ENCODE measurements at places on chromosomes 6 and 20.

DNA sequence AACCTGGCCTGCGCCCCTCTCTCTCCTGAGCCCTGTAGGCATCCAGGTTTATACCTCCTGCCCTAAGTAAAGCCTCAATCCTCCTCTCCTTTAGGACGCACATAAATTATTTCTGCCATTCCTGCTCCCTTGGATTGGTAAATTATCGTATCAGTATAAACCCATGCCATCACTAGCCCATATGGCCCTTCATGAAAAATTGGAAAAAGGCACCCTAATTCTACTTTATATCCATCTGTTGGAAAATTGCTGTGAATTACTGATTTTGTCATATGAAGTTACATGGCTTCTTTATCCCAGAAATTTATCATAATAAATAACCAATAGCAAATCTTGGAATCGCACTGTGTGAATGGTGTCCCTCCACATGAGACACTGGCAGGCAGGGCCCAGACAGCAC lies 395.2 kb downstream of the PRKN start:
- no peak for DNase-seq

GRCh38 chr6:5314191-5314865 lies 53.0 kb downstream of the FARS2 start:
- DNase-seq = no peak

GRCh38 chr6:107331409-107332386 lies 127.7 kb downstream of the PDSS2 start:
- no peak for DNase-seq

DNA sequence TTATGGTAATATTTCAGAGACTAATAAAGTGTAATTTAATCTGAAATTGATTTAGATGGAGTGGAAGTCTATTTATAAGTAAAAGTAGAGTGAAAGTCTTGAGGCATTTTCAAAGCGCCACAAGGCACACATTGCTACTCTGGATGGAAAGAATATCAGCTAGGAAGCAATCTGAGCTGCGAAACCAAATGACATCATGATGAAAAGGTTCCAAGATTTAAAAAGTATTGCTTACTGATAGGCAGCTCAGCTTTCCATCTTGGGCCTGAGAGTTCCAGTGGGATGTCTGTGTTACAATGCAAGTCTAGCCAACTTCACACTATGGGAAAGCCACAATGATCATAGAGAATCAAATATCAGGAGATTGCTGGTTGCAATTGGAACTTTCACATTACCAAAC lies 126.9 kb upstream of the VGLL2 start:
- DNase-seq = no peak

- no peak for DNase-seq
Measured at GRCh38 chr6:95081949-95082348, 495.4 kb upstream of the MANEA start.

DNA sequence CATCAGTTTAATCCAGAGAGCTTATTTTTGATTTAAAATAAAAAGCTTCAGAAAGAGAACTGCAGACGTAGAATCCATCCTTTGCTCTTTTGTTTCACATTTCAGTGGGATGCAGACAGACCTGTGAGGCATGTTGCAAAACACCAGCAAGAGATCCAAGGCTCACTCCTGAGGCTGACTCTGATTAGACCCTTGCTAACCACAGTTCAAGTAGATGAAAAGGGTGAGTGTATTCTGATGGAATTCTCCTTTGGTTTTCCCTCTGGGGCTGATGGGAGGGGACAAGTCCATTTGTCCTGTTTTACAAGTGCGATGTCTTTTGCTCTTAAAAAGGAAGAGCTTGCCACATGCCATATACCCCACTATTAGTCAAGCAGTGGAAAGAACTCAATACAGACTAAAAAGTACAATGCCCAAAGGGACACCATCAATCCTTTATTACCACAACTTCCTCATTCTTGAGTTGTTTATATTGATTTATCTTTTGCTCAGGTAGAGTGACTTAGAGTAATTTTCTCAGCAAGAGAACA lies 772.7 kb downstream of the MAFB start:
- DNase-seq = no peak

GRCh38 chr6:37149745-37150144 lies 20.2 kb upstream of the PIM1 start:
- DNase-seq = no peak

- no peak for DNase-seq
Measured at GRCh38 chr6:441126-441920, 49.8 kb downstream of the IRF4 start.

- DNase-seq = no peak
Measured at GRCh38 chr6:89692256-89692655, 53.7 kb upstream of the LYRM2 start.

GRCh38 chr6:14456941-14457340 lies 339.4 kb downstream of the CD83 start:
- DNase-seq = no peak
